Suppressor macrophage (primary cell): ENCODE measurements at places on chromosomes 7 and 10.

DNA sequence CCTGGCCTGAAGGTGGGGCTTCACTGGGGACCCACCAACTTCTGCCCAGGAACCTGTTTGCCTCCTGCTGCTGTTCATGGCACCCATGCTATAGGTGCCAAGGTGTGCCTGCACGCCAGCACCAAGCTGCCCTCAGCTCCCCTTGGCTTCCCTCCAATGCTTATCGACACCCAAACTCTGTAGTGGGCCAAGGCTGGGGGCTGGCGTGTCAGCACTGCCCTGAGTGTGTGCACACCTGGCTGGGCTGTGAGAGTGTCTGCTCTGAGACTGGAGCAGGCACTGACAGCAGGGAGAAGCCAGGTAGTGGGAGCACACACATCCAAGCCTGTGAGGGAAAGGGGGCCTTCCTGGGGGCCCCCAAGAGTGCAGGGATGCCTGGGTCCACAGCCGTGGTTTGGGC, 43.1 kb upstream of the TUBB8 start:
- DNase-seq = no peak

DNA sequence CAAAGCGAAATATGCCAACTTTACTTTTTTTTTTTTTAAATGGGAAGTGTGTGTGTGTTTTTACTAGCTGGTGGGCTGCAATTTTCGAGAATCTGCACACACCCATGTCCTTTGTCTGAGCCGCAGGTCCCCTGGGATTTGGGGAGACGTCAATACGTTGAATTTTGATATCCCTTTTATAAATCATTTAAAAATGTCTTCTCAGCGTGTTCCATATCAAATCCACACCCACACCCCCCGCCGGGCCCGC, 404 bp upstream of the FMC1 start:
- DNase-seq = no peak

DNA sequence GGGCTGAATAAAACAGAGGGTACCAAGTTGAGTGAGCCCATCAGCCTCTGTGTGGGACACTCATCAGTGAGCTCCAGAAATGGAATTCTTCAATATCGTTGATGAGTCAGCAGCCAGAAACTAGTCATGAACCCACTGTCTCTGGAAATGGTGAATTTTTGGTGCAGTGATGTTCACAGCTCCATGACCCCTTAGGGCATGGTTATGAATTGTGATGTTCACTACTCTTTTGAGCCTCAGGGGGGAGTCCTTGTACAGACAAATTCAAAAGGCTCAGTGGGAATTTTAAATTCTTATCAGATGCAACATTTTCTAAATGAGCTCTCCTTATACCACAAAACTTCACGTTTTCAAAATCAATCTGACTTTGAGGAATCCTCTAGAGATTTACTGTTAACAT, 335.7 kb downstream of the PHTF2 start:
- DNase-seq = peak; percentile 18

GRCh38 chr7:74289659-74290552, 699 bp downstream of the CLIP2 start:
- no peak for DNase-seq

DNA sequence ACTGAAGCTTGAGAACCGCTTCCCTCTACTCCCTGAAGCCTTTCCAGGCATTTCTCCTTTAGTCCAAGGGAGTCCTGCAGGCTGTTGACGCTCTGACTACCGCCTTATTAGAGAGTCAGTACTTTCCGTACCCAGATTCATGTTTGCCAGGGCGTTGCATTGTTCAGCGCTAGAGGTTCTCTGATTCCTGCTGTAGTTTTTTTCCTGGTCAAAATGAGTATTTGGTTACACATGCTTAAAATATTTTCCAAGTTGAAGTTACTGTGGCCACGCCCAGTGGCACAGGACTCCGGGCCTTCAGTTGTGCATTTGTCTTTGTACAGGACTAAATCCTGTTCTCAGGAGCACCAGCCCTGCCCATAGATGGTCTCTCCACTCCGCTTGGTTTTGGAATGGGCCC, 7.9 kb downstream of the MTURN start:
- DNase-seq = no peak

GRCh38 chr7:35012160-35012559, 25.1 kb downstream of the DPY19L1 start:
- no peak for DNase-seq

DNA sequence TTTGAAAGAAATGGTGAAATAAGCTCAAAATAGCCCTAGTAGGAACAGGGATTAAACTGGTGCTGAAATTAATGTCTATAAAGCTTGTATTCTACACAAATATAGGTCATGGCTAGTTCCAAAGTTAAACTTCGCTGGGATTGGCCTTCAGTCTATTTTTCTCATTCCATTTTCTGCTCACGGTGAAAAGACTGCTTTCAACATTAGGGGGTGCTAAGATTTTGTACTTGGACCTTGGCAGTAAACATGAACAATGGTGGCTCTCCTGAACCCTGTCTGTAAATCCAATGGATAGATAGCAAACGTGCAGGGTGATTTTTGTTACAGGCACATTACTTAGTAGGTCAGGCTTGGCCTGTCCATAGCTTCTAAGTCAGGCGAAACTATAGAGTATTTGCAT, 36.0 kb upstream of the RSU1 start:
- DNase-seq = peak; percentile 17

- peak; percentile 6 for DNase-seq
Measured at GRCh38 chr7:30799206-30799975, 28.2 kb downstream of the MINDY4 start.

DNA sequence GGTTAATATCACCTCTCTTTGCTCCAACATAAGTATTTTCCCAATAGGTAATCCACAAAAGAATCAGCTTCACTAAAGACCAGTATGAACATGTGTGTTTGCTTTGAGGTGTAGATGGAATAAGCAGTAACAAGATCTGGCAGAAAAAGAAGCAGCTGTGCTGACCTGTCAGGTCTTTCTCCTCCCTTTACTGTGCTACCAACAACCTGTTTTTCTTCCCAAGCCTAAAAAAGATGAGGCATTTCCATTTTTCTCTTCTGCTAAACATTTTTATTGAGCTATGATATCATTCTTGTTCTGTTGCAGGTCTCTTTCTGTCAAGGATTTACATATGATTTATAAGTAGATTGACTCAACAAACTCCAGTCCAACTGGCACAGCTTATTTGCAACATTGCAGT, 315.2 kb upstream of the GLI3 start:
- no peak for DNase-seq

DNA sequence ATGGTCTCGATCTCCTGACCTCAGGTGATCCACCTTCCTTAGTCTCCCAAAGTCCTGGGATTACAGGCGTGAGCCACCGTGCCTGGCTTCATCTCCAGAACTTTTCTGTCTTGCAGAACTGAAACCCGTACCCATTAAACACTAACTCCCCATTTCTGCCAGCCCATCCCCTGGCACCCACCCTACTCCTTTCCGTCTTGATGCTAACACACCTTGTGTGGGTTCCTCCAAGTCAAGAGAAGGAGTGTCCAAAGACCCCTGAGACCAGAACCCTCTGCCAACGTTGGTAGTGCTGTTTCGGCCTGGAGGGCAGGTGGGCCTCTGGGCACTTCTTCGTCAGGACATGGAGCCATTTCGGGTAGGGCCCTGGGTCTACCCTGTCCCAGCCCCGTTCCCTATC, 83.6 kb downstream of the MGMT start:
- DNase-seq = no peak

DNA sequence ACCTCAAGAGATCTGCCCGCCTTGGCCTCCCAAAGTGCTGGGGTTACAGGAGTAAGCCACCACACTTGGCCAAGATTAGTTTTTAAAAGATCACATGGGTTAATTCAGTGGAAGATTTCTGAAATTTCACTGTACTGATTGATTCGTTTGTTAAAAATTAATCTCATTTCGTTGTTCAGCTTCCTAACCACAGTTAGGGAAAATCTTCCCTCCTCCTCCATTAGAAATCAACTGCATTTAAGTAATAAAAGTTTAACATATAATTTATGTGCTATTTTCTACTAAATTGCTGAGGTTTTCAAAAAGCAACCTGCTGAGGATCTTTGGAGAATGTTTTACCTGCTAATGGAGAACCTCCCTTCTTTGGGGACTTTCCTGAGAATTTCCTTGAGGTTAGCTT, 522.4 kb downstream of the GATA3 start:
- no peak for DNase-seq

DNA sequence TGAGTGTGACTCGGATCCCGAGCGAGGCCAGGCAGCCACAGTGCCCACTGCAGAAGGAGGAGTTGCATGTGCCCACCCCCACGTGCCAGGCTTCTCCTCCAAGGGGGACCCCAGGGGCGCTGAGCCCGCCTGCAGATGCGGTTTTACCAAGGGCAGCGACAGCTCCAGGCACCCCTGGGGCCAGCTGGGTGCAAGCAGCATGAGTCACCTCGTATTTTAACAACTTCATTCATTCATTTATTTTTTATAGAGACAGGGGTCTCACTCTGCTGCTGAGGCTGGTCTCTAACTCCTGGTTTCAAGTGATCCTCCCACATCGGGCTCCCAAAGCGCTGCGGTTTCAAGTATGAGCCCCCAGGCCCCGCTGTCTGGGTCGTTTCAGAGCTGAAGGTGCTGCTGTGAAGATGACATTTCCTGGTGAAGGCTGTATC, 1.3 kb upstream of the FOXL3 start:
- no peak for DNase-seq

DNA sequence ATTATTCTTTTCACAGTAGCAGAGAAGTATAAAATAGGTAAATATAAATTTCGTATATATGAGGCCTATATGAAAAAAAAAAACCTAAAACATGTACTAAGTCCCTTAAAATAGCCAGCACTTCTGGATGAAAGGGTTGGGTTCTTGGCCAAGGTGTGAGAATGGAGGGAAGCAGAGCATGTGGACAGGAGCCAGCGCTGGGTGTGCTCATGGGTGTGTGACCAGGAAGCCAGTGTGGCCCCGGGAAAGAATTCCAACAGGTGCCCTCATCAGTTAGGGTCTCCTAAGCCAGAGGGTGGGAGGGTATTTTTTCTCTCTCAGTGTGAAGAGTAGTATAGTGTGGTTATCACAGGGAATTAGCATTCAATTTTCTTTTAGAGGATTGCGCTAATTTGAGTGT, 401.9 kb upstream of the IGFBP3 start:
- no peak for DNase-seq

- no peak for DNase-seq
Measured at GRCh38 chr7:71327946-71328345, 196.0 kb downstream of the GALNT17 start.

GRCh38 chr7:141460781-141461715, 90.2 kb upstream of the AGK start:
- DNase-seq = no peak

DNA sequence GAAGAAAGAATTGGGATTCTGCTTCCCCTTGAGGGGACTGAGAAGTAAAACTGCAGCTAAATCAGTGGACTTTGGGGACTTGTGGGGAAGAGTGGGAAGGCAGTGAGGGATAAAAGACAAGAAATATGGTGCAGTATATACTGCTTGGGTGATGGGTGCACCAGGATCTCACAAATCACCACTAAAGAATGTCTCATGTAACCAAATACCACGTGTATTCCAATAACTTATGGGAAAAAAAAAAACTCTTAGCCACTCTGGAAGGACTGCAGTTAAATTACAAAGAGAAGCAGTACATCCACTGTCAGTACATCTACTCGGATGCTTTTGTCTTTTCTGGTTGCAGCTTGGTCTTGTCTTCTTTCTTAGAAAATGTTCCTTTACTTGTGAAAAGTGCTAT, 27.4 kb upstream of the GOT1 start:
- DNase-seq = no peak

GRCh38 chr7:116497708-116498107, 1.8 kb upstream of the CAV2 start:
- no peak for DNase-seq

DNA sequence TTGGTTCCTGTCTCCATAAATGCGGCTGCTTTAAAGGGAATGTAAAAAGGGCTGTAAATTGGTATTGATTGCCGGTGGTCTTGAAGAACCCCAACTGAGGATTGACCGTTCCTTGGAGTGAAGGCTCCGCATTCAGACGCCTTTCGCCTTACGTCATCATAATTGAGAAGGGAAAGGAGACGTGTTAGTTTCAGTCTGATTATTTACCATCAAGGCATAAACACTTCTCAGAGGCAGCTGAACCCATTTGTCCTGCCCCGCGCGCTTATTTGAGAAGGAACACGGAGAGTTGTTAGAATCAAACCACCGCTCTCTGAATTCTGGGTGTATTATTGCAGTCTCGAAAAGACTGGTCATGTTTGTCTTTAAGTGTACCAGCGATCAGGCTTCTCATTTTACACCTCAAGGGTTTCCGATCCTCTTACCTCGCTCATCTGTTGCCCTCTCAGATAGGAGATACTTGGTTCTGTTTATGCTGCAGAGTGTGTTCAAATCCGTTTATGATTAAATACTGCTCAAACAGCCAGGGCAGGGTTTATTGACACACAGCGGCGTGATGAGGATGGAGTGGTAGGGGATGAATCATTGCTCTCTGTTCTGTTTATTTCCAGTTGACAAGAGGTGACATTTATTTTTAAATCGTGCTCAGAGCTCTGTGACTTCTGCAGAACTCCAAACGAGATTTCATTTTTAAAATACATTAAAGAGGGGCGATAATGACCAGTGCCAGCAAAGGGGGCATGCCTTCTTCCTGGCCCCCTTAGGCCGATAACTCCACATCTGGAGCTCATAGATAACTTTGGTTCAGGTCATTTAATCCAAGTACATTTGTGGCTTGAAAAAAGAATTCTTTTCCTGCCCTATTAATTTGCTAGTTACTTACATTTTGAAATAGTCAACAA, 30.4 kb downstream of the FOXK1 start:
- DNase-seq = peak; percentile 73

DNA sequence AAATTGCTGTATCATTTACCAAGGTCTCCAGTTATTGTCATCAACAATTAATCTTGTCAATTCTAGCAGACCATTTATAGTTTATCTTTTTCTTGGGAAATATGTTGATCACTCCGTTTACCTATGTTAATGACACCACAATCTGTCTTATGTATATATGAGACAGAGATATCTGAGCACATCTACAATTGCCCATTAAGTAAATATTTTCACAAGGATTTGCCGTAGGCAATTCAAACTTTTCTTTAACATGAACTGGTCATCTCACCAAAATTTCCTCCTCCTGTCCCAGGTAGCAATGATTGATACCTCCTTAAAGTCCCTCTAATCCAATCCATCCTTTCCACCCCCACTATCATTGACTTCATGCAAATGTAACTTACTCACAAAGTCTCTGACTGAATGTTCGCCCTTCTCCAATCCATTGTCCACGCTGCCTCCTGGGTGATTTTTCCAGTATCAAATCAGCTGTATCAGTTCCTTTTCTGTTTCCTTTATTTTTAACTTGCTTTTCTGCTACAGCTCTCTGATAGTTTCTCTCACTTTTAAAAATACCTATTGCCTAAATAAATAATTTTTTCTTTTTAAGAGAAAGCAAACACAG, 138.3 kb downstream of the GNAT3 start:
- DNase-seq = no peak
